Fibroblast of villous mesenchyme (primary cell): ENCODE measurements at places on chromosomes 7 and 10. TPM values are rescaled to one million over a fixed set of nuclear protein-coding genes. Genes with fewer than 3 reads are reported as not detected.

GRCh38 chr10:86363833-86364490 is 2.6 kb downstream of the GRID1 start:
- DNase-seq: no peak

DNA sequence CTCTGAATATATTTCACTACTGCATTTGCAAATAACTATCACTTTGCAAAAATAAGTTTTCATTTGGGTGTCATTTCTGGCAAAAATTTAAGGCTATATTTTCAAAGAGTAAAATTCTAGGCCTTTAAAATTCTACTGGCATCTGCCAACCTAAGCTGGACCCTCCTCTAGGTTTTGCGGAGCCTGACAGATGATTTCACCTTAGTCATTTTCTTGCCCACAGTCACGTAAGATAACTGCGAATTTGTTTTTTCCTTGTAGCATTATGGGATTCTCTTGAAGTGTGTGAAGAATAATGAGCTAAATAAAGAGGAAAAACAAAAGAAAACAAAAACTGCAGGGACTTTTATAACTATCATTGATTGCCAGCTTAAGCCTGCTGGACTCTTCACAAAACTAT is 7.8 kb downstream of the MEOX2 start:
- DNase-seq: no peak

- no peak for DNase-seq
These were observed 597 bp downstream of the APBB1IP start for GRCh38 chr10:26438534-26439341.

CRTAC1 gene
- not detected in 2 replicates for total RNA-seq

GRCh38 chr7:76340617-76341131 is 18.1 kb downstream of the YWHAG start:
- peak; percentile 81 for DNase-seq

GRCh38 chr7:95772298-95772770 is at the start of gene DYNC1I1:
TSS of gene DYNC1I1 (plus strand) at chr7:95772554. CDS start at chr7:95804730, 32,176 bp downstream.
- peak; percentile 33 for DNase-seq

- peak; percentile 80 for DNase-seq
These were observed 582.4 kb upstream of the FZD8 start for GRCh38 chr10:36224431-36224985.

- no peak for DNase-seq
These were observed at the start of gene CDC14C for GRCh38 chr7:48924433-48924832. TSS of gene CDC14C (plus strand) at chr7:48924547. CDS start at chr7:48924673, 126 bp downstream.
